ENCODE measurements at places on chromosomes 4 and X. TPM values are rescaled to one million over a fixed set of nuclear protein-coding genes. Genes with fewer than 3 reads are reported as not detected.

Gene TMPRSS11D
- total RNA-seq: not detected

Gene HS6ST2
- total RNA-seq: 0.39 TPM

Gene CPLX1
- 2.3 TPM for total RNA-seq

Gene TKTL2
- total RNA-seq: not detected

Gene IRS4
- not detected for total RNA-seq

Gene VEGFD
- 1.6 TPM for total RNA-seq

Gene TEC
- 1.1 TPM for total RNA-seq

Gene GAGE2A
- total RNA-seq: not detected

Gene PRKG2
- total RNA-seq: 20.7 TPM

Gene SPATA18
- 2.2 TPM for total RNA-seq

Gene FRG2
- total RNA-seq: not detected

Gene EFNB1
- 23.7 TPM for total RNA-seq
